ENCODE measurements at places on chromosomes 3 and 15. TPM values are rescaled to one million over a fixed set of nuclear protein-coding genes. Genes with fewer than 3 reads are reported as not detected.

- DNase-seq, result peak; percentile 87
Measured at GRCh38 chr3:150371741-150372254, 36.3 kb upstream of the TSC22D2 start.

- DNase-seq, result no peak
Measured at GRCh38 chr15:39976291-39977274, 42.7 kb downstream of the EIF2AK4 start.

- no peak for DNase-seq
Measured at GRCh38 chr3:24101676-24102168, 156.6 kb downstream of the NR1D2 start.

The AMT gene
- 4.8 TPM for total RNA-seq

The PRR20G gene
- 0.30 TPM for total RNA-seq

The ZCWPW2 gene
- 1.1 TPM for total RNA-seq

The THOC7 gene
- total RNA-seq, result 67.3 TPM

All from HCT116 (cell line).